ENCODE measurements at places on chromosomes 5 and 9.
A peak's percentile ranks its signal among the peaks of the same experiment; 100 is the strongest.

- DNase-seq: no peak
Measured at GRCh38 chr9:132813115-132813771, 64.8 kb downstream of the AK8 start.

- peak; percentile 76 for DNase-seq
Measured at GRCh38 chr9:22307013-22307711, 139.5 kb upstream of the DMRTA1 start.

GRCh38 chr5:140224658-140225057 is 49.7 kb downstream of the CYSTM1 start:
- DNase-seq: no peak

DNA sequence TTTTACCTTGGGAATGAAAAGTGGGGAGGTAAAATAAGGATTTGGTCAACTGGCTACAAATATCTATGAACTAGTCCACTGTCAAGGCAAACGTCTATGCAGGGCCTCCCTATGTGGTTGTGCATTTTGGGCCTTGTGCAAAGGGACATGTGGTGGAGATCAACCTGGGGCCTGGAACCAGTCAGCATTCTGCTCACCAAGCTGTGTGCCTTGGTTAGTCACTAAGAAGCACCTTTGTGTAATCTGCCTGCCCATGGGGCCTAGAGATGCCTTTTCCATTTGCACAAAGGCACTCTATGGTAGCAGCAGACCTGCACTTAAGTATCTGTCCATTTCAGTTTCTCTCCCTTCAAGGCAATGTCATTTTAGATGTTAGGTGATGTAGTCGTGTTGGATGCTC is 184.0 kb downstream of the GNAQ start:
- DNase-seq: no peak

GRCh38 chr9:116580853-116581252 is 106.3 kb upstream of the TRIM32 start:
- DNase-seq: no peak

DNA sequence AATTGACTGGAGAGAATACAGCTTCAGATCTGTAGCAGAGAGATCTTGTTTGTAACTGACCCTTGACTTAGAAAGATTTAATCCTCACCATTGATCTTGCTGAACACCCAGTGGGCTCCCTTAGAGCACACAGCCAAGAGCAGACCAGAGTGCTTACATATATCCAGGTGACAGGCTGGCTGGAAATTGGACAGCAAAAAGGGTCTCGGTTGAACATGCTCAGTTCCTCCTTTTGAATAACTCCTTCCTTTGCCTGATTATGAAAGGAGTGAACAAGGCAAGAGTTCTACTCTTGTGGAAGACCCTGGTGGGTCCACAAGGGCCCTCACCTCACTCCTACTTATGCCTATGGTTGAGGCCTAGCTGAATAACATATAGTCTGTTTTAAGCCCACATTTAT is 134.2 kb upstream of the LHFPL2 start:
- no peak for DNase-seq

DNA sequence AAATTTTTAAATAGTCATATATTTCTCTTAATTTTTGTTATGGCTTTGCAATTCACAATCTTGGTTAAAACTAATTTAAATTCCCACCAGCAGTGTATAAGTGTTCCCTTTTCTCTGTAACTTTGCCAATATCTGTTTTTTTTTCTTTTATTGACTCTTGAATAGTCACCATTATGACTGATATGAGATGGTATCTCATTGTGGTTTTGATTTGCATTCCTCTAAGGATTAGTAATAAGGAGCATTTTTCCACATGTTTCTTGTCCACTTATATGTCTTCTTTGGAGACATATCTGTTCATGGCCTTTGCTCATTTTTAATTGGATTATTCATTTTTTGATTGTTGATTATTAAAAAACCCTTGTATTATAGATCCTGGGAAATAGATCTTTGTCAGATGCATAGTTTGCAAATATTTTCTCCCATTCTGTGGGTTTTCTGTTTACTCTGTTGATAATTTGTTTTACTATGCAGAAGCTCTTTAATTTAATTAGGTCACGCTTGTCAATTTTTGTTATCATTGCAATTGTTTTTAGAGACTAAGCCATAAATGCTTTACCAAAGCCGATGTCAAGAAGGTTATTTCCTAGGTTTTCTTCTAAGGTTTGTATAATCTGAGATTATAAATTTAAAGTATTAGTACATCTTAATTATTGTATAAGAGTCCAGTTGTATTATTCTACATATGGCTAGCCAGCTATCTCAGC is 610.9 kb downstream of the CHSY3 start:
- DNase-seq: peak; percentile 84

- DNase-seq: peak; percentile 81
Measured at GRCh38 chr9:114894609-114895433, 35.6 kb downstream of the TNFSF8 start.

DNA sequence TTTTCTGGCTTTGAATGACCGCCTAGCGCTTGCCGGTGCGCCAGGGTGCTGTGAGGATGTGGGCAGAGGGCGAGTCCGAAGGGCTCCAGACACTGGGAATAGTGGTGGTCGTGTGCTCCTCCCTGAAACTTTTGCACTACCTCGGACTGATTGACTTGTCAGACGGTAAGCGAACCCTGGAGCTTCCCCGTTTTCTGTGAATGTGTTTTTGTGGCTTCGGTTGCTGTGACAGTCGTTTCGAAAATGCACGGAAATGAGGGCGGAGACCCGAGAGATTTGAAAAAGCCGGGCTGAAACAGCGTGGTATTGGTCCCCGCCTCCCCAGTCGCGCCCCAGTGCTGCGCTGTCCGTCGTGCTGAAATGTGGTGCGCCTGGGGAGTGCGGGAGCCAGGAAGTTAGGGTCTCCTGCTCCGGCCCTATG is 102.5 kb upstream of the GABRP start:
- peak; percentile 13 for DNase-seq

GRCh38 chr5:92163906-92164305 is 780.8 kb upstream of the ARRDC3 start:
- DNase-seq: peak; percentile 9

DNA sequence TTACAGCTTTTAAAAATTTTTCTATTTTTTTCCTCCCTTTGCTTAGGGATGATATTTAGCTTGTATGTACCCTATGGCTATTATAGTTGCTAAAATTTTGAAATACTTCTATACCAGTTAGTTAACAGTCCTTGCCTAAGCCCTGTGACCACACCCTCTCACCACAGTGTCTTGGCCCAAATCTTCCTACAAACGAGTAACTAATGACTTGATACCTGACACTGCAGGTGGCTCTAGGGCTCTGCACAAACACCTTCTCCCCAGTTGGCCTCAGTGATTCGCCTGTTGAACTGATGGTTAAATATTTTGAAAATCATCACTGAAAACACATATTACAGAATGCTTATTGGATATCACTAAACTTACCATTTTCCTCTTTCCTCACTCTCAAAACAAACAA is 449.6 kb upstream of the CHD1 start:
- DNase-seq: no peak

- peak; percentile 45 for DNase-seq
Measured at GRCh38 chr5:43007911-43008362, 32.2 kb downstream of the ANXA2R start.

DNA sequence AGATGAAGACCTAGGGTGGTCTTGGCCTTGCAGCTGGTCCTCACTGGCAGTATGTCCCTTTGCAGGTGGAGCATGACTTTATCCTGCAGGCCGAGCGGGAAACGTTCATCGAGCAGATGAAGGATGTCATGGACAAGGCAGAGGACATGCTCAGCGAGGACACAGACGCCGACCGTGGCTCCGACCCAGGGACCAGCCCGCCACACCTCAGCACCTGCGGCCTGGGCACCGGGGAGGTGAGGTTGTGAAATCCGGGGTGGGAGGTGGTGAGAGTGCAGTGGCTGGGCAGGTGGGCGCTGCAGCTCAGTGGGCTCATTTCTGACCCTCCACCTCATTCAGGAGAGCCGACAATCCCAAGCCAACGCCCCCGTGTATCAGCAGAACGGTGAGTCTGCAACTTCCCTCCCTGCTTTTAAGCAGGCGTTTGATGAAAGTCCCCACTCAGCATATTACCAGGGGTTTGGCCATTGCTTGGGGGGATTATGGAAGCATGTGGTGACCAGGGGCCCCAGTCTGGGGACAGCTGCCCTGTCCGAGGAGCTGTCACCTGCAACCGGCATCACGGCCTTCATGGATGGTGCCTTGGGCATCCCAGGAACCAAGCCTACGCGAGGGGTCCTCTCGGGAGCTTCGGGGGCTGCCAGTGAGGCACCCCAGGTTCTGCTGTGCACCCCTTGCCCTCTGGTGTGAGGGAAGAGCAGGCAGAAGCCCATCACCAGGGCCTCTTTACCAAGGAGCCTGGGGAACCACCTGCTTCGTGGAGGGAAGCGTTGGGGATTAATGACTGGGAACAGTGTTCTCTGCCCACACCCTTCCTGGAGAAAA is 84.0 kb downstream of the WNK2 start:
- no peak for DNase-seq

DNA sequence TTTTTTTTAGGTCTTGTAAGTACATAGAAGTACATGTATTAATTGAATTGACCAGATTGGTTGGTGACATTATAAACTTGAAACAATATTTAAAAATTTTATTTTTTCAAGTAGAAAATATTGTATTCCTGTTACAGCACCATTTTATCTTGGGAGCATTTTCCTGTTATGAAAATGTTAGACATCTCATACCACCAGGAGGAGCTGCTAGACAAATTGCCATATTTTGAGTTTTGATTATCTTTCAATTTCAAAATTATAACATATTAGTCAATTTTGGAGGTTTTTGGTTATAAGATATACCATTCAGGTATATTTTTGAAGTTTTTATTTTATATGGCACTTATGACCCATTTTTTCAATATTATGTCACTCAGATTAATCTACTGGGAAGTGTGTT is 84.4 kb downstream of the CNTLN start:
- peak; percentile 17 for DNase-seq

DNA sequence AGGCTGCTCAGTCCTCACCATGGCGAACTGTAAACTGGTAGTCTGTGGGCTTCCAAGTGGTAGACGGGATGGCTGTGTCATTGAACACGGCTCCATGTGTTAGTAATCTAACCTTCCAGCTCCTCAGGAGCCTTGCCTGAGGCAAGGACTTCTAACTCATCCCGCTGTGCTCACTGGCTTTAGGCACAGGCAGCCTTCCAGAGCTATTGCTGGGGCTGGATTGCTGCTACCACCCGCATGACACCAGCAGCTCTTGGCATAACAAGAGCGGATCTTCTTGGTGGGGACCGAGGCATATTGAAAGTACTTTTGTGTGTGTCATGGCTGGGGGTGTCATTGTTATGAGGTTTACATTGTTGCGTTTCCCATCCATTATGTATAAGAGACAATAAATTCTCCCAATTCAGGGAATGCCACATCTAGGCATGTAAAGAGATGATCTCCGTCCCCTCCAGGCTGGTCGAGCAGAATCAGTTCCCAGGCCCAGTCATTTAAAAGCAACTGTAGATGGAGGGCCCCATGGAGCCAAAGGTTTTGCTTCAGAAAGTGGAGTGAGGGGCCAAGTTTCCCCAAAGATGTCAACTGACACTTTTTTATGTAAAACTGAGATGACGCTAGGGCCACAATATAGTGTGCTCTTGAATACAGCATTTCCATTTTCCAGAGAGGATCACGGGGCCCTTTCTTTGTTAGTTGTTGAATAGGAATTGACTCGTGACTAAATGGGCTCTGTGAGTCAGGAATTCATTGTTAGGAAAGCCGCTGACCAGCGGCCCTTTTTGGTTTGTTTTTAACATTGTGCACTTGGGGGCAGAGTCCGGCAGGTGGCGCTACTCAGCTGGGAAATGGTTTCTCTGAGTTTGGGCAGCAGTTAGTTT is 759.5 kb downstream of the TAF11L14 start:
- DNase-seq: peak; percentile 37

- peak; percentile 19 for DNase-seq
Measured at GRCh38 chr9:9754186-9754585, 858.6 kb downstream of the PTPRD start.

Data from ACHN (cell line).